ENCODE measurements at places on chromosomes 5 and 9.

DNA sequence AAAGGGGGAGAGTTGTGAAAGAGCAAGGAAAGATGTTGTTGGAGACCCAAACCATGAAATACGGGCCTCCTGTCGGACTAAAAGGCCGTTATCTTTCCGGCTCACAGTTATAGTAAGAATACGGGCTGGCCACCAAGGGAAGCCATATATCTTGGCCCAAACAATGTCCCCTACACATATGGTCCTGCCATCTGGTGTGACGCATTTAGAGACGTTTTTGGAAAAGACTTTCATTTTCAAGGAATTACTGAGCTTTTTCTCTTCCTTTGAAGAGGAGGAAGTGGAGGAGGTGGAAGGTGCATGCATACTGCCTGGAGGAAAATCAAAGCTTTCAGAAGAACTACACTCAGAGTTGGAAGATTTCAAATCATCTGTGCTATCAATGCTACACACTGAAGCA lies 26.7 kb downstream of the PWWP2A start:
- DNase-seq = no peak

DNA sequence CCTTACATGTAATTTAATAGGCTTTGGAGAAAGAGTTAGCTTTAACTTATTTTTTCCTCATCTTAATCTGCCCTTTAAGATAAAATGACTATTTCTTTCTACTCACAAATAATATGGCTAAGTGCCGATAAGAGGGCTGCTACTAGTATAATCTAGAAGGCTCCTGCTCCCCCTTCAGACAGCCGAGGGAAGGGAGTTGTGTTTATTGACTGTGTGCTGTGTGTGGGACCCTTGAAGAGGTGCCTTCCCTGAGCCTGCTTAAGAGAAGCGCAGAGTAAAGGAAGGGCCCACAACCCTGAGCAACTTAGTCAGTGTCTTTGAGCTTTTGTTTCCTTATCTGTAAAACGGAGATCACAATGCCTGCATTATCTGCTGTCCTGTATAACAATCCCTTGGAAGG lies 28.1 kb upstream of the CKMT2 start:
- no peak for DNase-seq

- no peak for DNase-seq
These were observed 95.3 kb downstream of the FBXW11 start for GRCh38 chr5:171911152-171911551.

DNA sequence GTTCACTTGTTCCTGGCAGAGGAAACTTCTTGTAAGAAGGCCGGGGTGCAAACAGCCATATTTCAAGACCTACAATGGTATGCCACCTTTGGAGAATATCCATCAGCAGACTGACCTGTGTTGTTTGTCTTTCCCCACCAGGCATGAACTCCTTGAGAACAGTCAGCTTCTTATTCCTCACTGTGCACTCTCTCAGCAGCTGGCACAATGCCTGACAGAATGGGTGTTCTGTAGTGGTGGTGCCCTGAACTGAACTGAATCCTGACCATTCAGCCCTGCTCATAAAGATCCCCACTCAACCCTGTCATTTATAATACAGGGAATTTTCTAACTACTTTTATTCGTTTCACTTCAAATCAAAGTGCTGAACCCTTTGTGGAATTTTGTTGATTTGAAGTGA lies 206.9 kb downstream of the COX7C start:
- DNase-seq = no peak

GRCh38 chr9:122379340-122379739 lies 8.5 kb downstream of the PTGS1 start:
- DNase-seq = no peak

- DNase-seq = no peak
These were observed 151.5 kb downstream of the SEMA6A start for GRCh38 chr5:116423141-116423540.

DNA sequence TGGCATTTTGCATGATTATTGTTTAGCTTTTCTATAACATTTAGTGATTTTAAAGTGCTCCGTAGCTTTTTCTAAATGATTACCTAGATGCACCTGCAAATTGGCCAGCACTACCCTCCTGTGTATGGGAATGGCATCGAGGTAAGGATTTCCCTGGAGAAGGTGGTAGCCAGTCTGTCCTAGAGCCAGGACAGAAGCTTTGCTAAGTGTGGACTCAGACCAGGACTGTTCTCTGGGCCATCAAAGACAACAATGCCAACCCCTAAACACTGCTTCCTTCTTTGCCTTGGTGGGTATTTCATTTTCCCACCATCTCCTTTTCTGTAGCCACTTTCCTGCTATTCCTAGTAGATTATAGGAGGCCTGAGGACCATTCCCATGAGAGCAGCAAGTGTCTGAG lies 53.0 kb downstream of the CD180 start:
- DNase-seq = no peak

DNA sequence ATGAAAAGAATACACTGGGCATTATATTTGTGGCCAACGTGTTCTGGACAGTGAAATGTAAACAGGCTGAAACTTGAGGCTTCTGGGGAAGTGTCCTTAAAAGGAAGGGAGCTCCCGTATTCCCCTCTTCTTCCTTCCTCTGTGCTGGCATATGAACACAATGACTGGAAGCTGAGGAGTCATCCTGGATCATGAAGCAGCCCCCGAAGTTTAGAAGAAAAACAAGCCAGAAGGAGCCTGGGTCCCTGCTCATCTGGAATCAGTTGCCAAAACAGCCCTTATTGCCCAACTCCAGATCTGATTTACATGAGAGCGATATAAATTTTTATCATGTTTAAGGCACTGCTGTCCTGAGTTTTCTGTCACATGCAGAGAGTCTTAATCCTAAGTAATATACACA lies 65.4 kb upstream of the SLC1A1 start:
- DNase-seq = no peak

DNA sequence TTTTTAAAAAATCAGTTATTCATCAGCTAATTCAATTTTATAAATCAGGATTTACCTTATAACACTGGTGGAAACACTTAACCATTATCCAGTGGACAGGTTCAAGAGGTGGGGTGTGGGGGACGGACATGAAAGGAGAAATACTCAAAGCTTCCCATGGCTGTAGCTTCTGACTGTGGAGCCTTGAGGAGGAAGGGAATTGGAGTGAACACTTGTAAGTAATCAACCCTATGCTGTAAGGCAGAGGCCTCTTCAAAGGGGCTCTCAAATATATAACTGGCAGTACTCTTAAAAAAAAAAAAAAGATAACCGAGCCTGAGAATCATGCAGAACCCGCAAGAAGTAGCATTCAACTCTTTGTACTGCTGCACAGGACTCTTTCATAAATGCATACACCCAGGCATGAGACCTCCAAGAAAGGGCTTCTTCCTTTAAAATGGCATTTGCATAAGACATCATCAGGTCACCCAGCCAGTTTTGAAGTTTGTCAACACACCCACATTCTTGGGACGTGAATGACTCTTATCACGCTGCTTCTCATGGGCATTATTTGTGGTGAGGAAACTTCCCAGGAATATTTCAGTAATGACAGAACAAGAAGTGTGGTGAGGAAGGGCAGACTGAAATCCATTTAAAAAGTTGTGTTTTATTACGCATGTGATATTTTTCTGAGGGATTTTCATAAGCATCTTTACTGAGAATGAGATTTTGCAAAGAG lies 8.1 kb downstream of the OSMR start:
- no peak for DNase-seq

DNA sequence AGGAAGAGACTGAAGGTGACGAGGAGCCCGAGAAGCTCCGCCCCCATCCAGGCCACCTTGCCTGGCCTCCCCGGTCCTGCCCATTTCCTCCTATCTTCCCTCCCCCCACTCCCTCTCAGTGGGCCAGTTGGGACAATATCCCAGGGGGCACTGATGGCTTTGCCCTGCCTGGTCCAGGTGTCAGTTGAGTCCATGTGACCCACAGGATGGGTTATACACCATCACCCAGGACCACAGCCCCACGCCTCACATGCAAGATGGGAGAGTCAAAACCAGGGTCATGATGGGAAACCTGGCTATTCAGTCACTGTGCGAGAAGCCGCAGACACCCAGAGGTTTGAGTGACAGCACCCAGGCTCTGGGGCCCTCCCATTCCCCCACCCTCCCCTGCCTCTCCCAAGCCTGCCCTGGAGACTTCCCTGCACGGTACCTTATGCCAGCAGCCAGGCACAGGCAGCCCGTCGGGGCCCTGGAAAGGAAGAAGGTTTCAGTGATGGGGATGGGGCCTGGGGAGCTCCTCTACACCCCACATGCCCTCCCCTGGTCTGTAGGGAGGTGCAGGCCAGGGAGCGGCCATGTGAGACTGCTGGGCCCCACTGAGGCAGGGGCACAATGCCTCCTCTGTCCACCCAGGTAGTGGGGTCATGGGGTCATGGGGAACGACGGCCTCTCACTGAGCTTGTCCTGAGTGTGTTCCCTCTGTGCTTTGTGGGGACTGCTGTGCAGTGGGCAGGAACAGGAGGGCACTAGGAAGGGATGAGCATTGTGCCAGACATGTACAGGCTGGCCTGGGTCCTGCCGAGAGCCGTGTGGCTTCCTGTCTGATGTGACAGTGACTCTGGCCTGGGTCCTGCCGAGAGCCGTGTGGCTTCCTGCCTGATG lies 6.3 kb upstream of the PHYKPL start:
- DNase-seq = no peak

- no peak for DNase-seq
These were observed 769.6 kb upstream of the C9orf72 start for GRCh38 chr9:28342815-28343338.

DNA sequence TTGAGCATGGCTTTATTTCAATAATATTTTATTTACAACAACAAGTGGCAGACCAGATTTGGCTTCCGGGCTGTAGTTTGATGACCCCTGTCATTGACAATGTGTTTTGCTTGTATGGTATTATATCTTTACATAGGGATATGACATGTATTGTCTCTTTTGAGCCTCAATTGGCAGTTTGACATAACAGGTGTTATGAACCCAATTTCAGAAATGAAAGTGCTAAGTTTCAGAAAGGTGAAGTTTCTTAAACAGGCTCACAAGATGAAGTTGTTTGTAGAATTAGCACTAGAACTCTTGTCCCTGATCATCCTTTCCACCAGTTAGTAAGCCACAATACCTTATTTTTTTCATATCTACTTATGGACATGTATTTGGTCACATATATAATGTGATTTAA lies 303.0 kb upstream of the GRIA1 start:
- DNase-seq = no peak

DNA sequence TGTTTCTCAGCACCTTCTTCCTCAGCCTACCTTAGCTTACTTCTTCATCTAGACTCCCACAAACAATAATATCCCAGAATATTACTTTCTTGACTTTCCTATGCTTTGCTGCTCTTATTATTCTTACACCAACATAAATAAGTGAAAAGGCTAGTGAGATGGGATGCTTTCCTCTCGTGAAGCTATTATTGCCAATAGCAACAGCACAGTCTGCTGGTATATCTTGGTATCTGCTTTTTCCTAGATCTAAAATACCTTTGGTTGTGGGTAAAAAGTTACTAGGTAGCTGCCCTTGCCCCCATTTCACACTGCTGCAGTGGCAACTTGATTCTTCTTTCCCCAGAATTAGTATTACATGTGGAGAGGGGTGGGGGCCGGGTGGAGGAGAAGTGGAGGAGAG lies 26.1 kb upstream of the GLIPR2 start:
- no peak for DNase-seq

GRCh38 chr5:65055938-65056337 lies 287.2 kb downstream of the CWC27 start:
- DNase-seq = no peak

DNA sequence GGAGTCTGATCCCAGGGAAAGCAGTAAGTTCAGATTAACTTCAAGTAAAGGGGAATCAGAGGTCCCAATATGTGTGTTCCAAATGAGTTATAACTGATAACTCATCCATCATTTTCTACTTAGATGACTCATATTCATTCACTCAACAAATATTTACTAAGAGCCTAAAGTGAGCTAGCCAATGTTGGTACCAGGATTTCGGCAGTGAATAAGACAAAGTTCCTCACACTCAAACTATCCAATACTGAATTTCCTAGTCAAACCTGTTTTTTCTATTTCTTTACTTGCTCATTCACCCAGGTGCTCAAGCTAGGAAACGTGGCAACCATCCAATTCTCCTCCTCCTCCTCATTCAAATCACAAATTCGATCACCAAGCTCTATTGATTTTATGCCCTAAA lies 25.8 kb downstream of the FBXW2 start:
- DNase-seq = no peak

- no peak for DNase-seq
These were observed 43.0 kb downstream of the FBXW11 start for GRCh38 chr5:171963416-171963815.

DNA sequence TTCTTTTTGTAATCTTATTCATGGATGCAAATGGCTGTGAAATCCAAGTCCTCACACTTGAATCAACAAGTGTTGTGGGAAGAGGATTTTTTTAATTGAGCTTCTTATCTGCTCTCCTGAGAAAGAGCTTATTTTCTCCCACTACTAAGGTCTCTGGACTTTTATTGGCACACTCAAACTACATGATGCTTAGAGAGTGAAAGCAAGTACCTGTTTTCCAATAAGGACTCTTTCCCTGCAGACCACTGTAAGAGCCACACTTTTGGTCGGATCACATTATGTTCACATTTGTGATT lies 546.4 kb upstream of the ARRDC3 start:
- no peak for DNase-seq

DNA sequence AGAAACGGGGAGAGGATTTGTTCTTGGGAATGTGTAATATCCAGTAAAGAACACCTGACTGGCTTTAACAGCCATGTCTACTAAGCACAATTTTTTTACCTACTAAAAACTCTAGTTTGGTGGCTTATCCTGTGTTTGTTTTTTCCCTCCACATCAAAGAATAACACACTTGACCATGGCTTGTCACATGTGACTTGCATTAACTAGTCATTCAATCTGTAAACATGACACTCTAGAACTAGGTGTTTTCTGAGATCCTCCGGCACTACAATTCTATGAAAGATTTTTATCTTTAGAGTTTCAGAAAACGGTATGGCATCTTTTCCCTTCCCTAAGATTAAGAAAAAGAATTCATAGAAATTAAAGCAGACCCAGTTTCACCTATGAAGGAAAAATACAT lies 103.7 kb downstream of the CEMIP2 start:
- DNase-seq = no peak

- no peak for DNase-seq
These were observed 483.7 kb upstream of the PIK3R1 start for GRCh38 chr5:67731886-67732285.

DNA sequence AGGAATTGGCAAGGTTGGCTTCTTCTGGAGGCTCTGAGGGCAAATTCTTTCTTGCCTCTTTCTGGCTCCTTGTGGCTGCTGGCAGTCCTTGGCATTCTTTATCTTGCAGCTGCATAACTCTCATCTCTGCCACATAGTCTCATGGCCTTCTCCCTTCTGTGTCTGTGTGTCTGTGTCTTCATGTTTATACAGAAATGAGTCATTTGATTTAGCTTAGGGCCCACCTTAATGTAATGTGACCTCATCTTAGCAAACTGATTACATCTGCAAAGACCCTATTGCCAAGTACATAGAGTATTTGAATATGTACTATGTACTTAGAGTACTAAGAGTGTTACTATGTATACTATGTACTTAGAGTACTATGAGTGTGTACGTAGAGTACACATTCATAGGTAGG lies 122.5 kb downstream of the RFK start:
- no peak for DNase-seq

GRCh38 chr9:27371382-27371781 lies 74.4 kb upstream of the EQTN start:
- no peak for DNase-seq
